Activated naive CD4-positive, alpha-beta T cell treated with anti-CD3 and anti-CD28 coated beads, Interleukin-2, amount 10 ng/mL, durations not matched to agents 5 hours and 36 hours (primary cell): ENCODE measurements at places on chromosomes 12 and 14. TPM values are rescaled to one million over a fixed set of nuclear protein-coding genes. Genes with fewer than 3 reads are reported as not detected.

The GMFB gene
- total RNA-seq: 34.5 TPM

The REC8 gene
- 49.8 TPM for total RNA-seq

The IRAK3 gene
- total RNA-seq: 0.30 TPM

The TSHR gene
- 3.5 TPM for total RNA-seq

The CNIH1 gene
- 88.3 TPM for total RNA-seq

The PAPOLA gene
- total RNA-seq: 163 TPM

The CPM gene
- 2.1 TPM for total RNA-seq

The KRT3 gene
- not detected for total RNA-seq

The MANSC4 gene
- total RNA-seq: not detected

The TBC1D30 gene
- total RNA-seq: 0.24 TPM

The PLCZ1 gene
- not detected for total RNA-seq

The FOXN4 gene
- total RNA-seq: not detected

The KRT76 gene
- not detected for total RNA-seq

The KRT82 gene
- total RNA-seq: not detected
